ENCODE measurements at places on chromosomes 11 and 22.
A peak's percentile ranks its signal among the peaks of the same experiment; 100 is the strongest.

DNA sequence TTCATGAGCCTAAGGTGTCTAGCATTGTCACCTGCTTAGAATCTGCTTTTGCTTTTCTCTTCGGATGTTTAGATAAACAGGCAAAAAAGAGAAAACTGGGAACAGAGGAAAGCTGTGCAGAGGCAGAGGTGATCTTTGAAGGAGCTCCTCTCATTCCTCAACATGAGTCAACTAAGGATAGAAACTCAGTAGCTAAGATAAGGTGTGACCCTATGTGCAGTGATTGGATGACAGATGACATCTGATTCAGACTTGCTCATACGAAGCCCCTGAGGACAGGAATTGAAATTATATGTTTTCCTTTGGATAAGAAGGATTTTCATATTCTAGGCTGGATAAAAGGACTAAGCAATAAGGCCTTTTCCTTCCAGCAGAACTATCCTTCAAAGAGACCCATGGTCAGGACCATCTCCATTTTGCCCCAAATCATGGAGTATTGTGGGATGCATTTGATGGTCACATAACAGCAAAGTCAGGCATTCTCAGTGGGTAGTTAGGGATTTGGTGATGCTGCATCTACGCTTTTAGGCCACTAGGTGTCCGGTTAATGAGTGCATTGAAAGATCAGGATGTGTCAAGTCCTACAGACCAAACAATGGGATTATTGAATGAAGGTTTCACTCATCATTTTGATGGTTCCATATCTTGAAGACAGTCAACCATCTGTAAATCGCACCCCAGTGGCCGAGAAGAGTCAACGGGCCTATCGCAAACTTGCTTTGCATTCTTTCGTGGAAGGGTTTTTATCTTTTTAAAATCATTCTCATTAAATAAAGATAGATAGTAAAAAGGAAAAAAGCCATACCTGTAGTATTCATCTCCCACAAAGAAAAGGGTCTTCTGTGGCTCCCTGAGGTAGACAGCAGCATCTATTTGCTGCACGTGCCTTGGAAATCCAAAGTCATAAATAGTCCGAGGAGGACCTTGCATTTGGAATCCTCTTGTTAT is 32.2 kb downstream of the MMP20 start:
- DNase-seq, result peak; percentile 30

GRCh38 chr11:15215005-15215404 is 100.3 kb downstream of the INSC start:
- no peak for DNase-seq

DNA sequence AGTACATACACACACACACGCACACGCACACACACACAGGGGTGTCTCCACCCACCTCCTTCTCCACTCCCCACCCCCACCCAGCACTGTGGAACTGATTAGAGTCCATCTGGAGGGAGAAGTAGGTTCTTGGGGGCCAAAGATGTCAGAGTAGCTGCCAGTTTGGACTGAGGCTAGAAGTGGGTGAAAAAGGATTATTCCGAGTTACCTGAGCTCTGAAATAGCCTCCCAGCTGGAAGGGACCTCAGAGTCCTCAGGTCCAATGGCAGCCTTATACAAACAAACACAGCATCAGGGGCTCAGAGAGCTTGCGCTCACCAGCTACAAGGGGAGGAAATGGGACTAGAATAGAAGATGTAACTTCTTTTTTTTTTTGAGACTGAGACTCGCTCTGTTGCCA is 20.8 kb downstream of the IL10RA start:
- no peak for DNase-seq

DNA sequence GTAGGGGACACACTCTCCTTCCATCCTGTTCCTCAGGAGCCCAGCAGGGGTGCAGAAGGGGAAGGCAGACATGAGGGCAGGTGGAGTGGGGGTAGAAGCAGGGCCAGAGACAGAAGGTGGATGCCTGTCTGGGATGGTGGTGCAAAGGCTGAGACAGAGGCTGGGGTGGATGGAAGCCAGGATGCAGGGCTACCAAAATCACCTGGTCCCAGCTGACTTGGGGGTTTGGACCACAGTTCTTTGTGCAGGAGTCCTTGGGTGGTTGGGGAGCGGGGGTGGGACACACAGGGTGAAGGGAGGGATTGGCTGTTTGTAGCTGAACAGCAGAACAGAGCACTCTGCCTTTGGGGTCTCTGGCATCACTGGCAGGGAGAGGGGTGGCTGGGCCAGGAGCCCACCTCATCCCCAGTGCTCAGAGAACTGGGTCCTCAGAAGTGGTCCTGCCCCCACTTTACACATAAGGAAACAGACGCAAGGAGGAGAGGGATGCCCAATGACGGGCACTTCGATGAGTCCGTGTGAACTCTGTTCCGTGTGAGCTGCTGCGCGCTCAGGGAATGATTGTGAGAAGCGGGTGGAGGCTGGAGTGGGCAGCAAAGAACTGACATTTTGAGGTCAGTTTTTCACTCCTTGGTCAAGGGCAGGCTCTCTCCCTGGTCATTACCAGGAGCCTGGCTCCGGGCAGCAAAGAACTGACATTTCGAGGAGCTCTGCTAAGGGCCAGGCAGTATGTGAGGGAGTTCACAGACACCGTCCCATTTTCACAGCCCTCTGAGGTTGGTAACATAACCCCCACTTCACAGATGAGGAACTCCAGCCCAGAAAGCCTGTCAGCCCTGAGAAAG is 1.9 kb downstream of the TAGLN start:
- no peak for DNase-seq

- DNase-seq, result no peak
Measured at GRCh38 chr22:49918911-49919881, 762 bp downstream of the CRELD2 start.

- no peak for DNase-seq
Measured at GRCh38 chr22:17334059-17334458, 35.2 kb upstream of the CECR2 start.

All from NCI-H526 (cell line).